Activated CD8-positive, alpha-beta memory T cell treated with anti-CD3 and anti-CD28 coated beads for 36 hours (primary cell): ENCODE measurements at places on chromosomes 2 and 18. TPM values are rescaled to one million over a fixed set of nuclear protein-coding genes. Genes with fewer than 3 reads are reported as not detected.

Gene BOLL
- not detected for total RNA-seq

Gene SKA1
- 32.1 TPM for total RNA-seq

Gene TXNDC2
- total RNA-seq: not detected

Gene FSHR
- not detected for total RNA-seq

Gene FNDC4
- total RNA-seq: not detected

Gene HOXD12
- not detected for total RNA-seq

Gene TUBA4B
- total RNA-seq: not detected

Gene TMEM163
- 0.10 TPM for total RNA-seq
